Stimulated activated CD4-positive, alpha-beta T cell treated with anti-CD3 and anti-CD28 coated beads, Interleukin-2, amount 100 ng/mL, for 24 hours (primary cell): ENCODE measurements at places on chromosomes 1 and 21.

- no peak for DNase-seq
Observed at GRCh38 chr1:31843506-31843905, 27.7 kb upstream of the SPOCD1 start.

- DNase-seq = no peak
Observed at GRCh38 chr1:236508593-236509027, 15.2 kb upstream of the LGALS8 start.

- DNase-seq = no peak
Observed at GRCh38 chr1:237879195-237879594, 11.5 kb downstream of the ZP4 start.

- no peak for DNase-seq
Observed at GRCh38 chr1:111221276-111221632, 6.3 kb upstream of the CHI3L2 start.

GRCh38 chr1:37509181-37509580, 5.4 kb downstream of the MEAF6 start:
- DNase-seq = no peak
